ENCODE measurements at places on chromosomes 6 and 20. TPM values are rescaled to one million over a fixed set of nuclear protein-coding genes. Genes with fewer than 3 reads are reported as not detected.

DNA sequence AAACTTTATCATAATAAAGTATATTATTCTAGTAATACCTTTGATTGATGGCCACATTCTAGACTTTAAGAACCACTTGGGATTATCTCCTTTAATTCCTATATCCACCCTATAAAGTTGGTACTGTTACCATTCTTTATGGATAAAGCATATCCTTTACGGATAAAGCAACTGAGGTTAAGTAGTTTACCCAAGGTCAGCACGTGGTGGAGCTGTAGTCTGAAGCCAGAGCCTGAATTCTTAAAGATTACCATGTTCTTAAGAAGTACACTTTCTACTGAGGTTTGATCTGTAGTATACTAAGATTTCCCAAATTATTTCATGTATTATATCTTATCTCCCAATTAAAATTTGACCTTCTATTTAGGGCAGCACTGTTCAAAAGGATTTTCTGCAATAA is 3.0 kb upstream of the NCOA7 start:
- no peak for DNase-seq
- peaks cover 38% of the 10 kb centered on the region for H3K4me1 ChIP-seq
- H3K36me3 ChIP-seq, result peaks cover 20% of the 10 kb centered on the region
- no peaks in the 10 kb centered on the region for H3K27me3 ChIP-seq
- H3K4me3 ChIP-seq, result no peak overlapping the region

DNA sequence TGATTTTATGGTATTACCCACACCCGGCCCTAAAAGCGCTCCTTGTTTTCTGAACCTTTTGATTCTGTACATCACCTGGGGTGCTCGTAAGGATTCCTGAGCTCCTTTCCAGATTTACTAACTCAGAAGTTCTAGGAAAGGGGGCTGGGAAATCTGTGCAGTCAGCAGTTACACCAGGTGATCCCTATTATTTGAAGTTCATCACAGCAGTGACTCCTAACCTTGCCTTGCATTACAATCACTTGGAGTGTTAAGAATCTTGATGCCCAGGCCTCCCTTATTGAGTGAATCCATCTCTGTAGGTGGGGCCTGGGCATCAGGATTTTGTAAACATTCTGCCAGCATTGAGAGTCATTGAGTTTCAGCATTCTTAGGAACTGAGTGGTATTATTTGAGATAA is 44.7 kb downstream of the BMP6 start:
- H3K4me3 ChIP-seq, result no peak overlapping the region
- no peaks in the 10 kb centered on the region for H3K4me1 ChIP-seq
- no peaks in the 10 kb centered on the region for H3K36me3 ChIP-seq
- no peak overlapping the region for H3K27ac ChIP-seq
- H3K27me3 ChIP-seq, result peaks cover 8% of the 10 kb centered on the region

GRCh38 chr20:58649288-58650180 is 1.5 kb upstream of the STX16 start:
- no peaks in the 10 kb centered on the region for H3K27me3 ChIP-seq
- peak overlapping the region; percentile 77 for H3K27ac ChIP-seq
- H3K4me1 ChIP-seq, result peaks cover 15% of the 10 kb centered on the region
- peaks cover 23% of the 10 kb centered on the region for H3K36me3 ChIP-seq

- H3K27ac ChIP-seq, result no peak overlapping the region
- H3K4me3 ChIP-seq, result no peak overlapping the region
- peaks cover 18% of the 10 kb centered on the region for H3K4me1 ChIP-seq
- no peaks in the 10 kb centered on the region for H3K27me3 ChIP-seq
- no peak for DNase-seq
Measured at GRCh38 chr20:50554694-50555579, 44.8 kb downstream of the PTPN1 start.

- no peak overlapping the region for H3K4me3 ChIP-seq
- DNase-seq, result no peak
- no peak overlapping the region for H3K27ac ChIP-seq
- H3K4me1 ChIP-seq, result no peaks in the 10 kb centered on the region
Measured at GRCh38 chr20:4465212-4465611, 256.5 kb upstream of the PRND start.

GRCh38 chr6:5423251-5423650 is 161.9 kb downstream of the FARS2 start:
- H3K4me1 ChIP-seq, result no peaks in the 10 kb centered on the region
- H3K4me3 ChIP-seq, result no peak overlapping the region

DNA sequence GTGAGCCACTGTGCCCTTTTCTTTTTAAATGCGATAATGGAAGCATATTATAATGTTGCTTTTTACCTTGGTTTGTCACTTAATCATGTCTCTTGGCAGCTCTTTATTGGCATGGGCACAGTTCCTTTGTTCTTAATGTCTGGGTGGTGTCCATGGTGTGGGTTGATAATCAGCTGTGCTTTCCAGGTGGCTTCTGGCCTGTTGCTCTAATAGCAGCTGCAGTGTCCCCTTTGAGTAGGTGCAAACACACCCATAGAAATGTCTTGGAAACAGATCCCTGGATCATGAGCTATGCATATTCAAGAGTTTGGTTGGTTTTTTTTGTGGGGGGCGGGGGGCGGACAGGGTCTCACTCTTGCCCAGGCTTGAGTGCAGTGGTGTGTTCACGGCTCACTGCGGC is 29.9 kb downstream of the EFCAB8 start:
- H3K4me1 ChIP-seq, result no peaks in the 10 kb centered on the region
- H3K27me3 ChIP-seq, result no peaks in the 10 kb centered on the region
- H3K27ac ChIP-seq, result no peak overlapping the region
- H3K36me3 ChIP-seq, result no peaks in the 10 kb centered on the region
- no peak for DNase-seq

DNA sequence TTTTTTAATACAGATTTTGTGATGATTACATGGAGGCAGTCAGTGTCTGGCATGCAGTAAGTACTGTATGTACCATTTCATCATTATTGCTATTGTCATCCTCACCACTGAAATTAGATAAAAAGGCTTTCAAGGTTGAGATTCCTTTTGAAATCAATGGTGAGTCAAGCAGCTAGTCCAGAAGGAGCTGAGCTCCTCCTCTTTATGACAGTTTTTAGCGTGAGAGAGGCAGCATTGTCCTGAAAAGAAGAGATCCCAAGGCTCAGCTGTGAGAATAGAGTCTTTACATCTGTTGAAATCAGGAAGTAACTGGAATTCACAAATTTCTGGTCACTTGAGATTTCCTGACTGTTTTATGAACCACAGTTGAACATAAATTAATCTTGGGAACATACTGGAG is 161.9 kb downstream of the PAX1 start:
- H3K36me3 ChIP-seq, result no peaks in the 10 kb centered on the region
- H3K4me1 ChIP-seq, result no peaks in the 10 kb centered on the region
- H3K27ac ChIP-seq, result no peak overlapping the region
- no peak for DNase-seq
- no peaks in the 10 kb centered on the region for H3K27me3 ChIP-seq

DNA sequence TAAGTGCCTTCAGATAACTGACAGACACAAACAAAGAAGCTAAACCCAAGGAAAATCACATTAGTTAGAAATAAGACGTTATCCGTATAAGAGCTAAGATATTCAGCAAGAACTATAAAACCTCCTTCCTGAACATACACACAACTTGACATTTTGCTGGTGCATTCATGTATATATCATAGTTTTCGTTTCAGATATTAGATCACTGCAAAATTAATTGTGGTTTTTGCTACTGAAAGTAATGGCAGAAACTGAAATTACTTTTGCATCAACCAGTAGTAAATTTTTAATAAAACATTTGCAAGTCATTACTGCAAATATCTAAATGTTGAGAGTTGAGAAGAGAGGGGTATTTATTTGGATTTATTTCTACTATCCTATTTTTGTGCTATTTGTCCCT is 26.1 kb upstream of the KCNQ5 start:
- DNase-seq, result no peak
- no peak overlapping the region for H3K27ac ChIP-seq
- no peak overlapping the region for H3K4me3 ChIP-seq
- no peaks in the 10 kb centered on the region for H3K4me1 ChIP-seq

- peaks cover 21% of the 10 kb centered on the region for H3K36me3 ChIP-seq
- H3K4me3 ChIP-seq, result no peak overlapping the region
- H3K4me1 ChIP-seq, result peaks cover 44% of the 10 kb centered on the region
- H3K27me3 ChIP-seq, result no peaks in the 10 kb centered on the region
Measured at GRCh38 chr6:149028767-149029405, 282.1 kb downstream of the UST start.

Gene IP6K3
- not detected for total RNA-seq

Gene CST4
- total RNA-seq, result not detected

Gene THBD
- not detected for total RNA-seq
